ENCODE measurements at places on chromosomes 5 and 9.

GRCh38 chr9:36151316-36152210, 15.0 kb downstream of the GLIPR2 start:
- peak; percentile 82 for DNase-seq

DNA sequence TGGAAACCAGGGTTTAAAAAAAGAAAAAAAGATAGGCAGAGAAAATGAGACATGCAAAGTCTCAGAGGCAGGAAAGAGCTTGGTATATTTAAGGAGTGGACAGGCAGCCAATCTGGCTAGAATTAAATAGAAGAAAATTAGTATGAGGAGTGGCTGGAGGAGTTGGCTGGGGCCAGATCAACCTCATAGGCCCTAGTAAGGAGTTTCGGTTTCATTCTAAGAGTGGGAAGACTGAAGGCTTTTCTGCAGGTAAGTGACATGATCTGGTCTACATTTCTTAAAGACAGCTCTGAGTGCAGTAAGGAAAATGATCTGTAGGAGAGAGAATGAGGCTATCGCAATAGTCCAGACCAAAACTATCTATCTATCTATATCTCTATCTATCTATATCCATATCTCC, 27.5 kb downstream of the ADRB2 start:
- no peak for DNase-seq

DNA sequence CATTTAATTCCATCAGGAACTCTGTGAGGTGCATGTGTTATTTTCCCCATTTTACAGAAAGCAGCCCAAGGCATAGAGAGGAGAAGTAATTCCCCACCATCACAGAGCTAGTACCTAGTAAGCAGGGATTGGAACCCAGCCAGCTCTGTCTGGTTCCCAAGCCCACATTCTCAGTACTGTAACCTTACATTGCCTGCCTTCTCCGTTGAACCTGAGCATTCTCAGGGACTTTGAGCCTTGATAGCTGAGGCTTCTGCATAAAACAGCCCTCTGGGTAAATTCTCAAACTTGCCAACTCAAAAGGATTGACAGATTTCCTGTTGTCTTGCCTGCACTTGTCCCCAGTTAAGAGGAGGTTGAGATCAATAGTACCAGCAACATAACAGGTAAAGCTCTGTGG, 9.2 kb upstream of the GLE1 start:
- DNase-seq, result no peak

DNA sequence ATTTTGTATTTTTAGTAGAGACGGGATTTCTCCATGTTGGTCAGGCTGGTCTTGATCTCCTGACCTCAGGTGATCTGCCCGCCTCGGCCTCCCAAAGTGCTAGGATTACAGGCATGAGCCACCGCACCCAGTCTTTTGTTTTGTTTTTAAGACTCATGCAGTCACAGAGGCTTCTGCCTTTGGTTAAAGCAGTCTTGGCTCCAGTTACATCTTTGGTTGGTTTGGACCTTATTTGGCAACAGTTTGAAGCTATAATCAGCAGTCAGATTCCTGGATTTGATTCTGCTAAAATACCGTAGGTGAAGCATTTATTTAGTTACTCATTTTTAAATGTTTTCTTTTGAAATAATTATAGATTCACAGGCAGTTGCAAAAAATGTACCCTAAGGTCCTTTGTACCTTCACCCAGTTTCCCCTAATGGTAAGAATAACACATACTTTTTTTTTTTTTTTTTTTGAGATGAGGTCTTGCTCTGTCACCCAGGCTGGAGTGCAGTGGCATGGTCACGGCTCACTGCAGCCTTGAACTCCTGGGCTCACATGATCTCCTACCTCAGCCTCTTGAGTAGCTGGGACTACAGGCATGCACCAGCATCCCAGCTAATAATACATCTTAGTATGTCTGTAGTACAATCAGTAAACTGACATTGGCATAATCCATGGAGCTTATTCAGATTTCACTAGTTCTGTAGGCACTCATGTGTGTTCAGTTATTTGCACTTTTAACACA, 15.7 kb downstream of the USP20 start:
- DNase-seq, result peak; percentile 61

- peak; percentile 78 for DNase-seq
Observed at GRCh38 chr5:54844905-54845566, 140.4 kb downstream of the ESM1 start.

DNA sequence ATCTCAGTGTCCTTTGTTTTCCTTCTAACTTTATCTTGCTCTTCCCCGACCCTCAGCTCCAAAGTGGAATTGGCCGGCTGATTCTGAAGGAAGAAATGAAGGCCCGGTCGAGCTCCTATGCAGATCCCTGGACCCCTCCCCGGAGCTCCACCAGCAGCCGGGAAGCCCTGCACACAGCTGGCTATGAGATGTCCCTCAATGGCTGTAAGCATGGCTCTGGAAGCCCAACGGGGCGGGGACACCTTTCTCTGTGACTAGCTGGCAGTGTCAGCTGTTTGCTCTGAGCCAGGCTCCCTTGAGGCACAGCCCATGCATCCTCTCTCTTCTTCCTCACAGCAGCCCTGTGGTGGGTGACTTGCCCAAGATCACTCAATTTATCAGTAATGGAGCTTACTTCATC, 23.9 kb upstream of the AFAP1L1 start:
- no peak for DNase-seq

DNA sequence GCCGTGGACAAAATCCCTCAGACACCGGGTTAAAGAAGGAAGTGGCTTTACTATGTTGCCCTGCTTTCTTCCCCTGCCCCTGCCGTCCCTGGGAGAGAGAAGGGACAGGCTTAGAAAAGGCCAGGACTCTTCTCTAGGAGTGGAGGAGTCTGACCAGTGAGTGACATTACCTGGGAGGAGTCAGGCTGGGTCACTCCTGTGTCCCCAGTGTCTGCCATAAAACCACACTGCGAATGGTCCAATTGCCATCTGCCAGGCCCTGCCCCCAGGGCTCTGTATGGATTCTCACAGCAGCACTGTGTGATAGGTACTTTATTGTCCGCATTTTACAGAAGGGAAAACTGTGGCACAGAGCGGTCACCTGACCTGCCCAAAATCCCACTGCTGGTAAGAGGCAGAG, 31.3 kb upstream of the FUBP3 start:
- no peak for DNase-seq

DNA sequence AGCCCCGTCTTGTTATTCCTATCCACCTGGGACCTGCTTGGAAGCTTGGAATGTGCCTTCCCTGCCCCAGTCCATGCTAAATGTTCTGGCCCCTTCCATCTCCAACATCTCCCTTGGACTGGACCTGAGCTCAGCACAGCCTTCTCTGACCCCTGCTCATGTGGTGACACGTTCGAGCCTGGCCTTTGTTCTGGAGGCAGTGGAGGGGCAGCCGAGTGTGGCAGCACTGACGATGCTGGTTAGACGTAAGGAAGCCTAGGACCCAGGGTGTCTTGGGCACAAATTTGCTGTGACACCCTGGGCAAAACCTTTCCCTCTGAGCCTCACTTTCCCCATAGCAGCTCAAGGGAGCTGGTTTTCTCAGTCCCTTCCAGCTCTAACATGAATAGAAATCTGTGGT, 3.9 kb downstream of the SPACA9 start:
- DNase-seq, result no peak

DNA sequence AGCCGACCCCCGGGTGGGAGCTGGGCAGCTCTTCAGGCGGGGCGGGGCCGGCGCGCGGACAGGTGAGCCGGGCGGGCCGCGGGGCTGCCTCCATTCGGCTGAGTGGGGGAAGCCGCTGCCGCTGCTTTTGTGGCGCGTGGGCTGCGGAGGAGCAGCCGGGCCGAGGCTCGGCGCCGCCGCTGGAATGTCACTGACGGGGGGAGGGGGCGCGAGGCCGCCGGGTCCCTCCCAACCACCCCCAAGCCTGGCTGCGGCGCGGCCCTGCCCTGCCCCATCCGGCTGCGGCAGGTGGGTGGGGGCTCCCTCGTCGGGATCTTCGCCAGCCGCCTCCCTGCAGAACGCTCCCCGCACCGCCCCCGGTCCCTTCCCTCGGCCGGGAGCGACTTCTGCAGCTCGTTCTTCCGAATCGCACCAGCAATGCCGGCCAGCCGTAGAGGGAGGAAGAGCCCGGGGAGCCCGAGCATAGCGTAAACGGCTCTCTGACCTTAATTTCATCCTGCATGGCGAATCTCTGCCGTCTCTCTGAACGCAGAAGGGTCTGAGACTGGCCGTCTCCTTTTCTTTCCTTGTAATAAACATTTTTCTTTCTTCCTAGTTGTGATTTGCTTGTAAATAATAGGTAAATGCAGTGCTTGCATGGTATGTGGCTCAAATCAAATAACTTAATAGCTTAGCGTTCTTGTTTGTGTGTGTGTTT, 505 bp downstream of the SPTAN1 start:
- DNase-seq, result peak; percentile 25

DNA sequence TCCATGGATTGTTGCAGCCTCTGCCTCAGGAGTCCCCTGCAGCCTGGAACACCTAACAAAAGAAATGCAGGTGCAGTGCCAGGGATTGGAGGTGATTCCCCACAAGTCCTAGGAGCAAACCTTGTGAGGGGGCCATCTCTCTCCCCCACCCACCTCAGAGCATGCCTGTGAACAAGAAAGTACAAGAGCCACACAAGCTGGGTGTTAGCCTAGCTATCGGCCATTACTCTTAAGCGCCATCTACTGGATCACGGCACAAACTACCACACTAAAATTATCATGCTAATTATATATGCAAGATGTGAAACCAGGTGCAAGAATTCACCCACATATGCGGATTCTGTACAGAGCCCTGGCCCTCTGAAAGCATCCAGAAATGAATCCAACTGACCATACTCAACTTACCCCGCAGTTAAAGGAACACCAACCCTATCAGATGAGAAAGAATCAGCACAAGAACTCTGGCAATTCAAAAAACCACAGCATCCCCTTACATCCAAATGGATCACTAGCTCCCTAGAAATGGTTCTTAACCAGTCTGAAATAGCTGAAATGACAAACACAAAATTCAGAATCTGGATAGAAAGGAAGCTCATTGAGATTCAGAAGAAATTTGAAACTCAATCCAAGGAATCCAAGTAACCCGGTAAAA, 16.5 kb upstream of the PRSS3 start:
- DNase-seq, result peak; percentile 65

GRCh38 chr9:96156171-96156974, 145.6 kb downstream of the HSD17B3 start:
- DNase-seq, result no peak

DNA sequence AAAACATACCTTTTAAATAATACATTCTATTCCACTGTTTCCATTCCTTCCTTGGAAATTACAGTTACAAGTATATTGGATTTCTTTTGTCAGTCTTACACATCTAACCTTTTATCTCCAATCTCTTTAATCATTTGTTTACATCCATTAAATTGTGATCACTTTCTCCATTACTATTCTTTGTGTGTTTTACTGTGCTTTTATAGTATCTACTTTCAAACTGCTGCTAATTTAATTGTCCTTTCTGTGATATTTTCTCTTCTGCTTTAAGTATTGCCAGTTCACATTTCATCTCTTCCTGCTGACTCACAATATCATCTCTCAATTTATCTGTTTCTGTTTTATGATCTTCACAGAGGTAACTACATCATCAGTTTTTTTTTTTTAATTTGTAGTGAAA, 39.6 kb downstream of the AGTPBP1 start:
- no peak for DNase-seq

GRCh38 chr5:171310819-171311321, 1.8 kb downstream of the TLX3 start:
- no peak for DNase-seq

DNA sequence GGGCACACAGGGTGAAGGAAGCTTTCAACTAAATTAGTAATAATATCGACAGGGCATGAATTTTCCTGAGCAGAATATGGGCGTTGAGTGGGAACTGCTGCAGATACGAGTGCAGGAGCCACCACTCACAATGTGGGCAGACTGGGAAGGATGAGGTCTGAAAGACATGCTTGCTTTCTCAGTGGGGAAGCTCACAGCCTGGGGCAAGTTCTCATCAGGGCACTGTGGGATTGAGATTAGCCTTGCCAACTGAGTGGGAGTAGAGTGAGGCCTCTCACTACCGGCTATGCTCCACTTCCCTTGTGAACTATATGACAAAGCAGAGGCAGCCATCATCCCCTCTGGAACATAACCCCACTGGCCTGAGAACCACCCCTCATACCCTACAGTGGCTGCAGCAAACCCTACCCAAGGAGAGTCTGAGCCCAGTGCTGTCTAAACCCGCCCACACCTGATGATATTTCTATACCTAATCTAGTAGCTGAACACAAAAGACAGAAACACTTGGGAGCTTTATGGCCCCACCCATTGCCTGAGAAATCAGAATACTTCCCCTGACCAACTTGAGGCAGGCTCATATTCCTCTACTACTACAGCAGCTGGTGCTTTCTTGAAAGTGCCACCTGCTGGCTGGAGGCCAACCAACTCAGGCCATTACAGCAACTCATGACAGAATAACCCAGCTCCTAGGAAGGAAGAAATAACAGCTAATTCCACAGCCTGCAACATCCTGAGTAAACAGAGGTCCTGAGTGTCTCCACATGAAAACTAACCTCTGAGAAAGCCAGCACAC, 173.7 kb upstream of the SPEF2 start:
- no peak for DNase-seq

GRCh38 chr9:87885484-87886189, 3.0 kb downstream of the SPATA31E1 start:
- DNase-seq, result no peak

GRCh38 chr9:137516144-137516917, 33.9 kb downstream of the PNPLA7 start:
- no peak for DNase-seq

- DNase-seq, result no peak
Observed at GRCh38 chr5:173850659-173851058, 37.5 kb upstream of the CPEB4 start.

DNA sequence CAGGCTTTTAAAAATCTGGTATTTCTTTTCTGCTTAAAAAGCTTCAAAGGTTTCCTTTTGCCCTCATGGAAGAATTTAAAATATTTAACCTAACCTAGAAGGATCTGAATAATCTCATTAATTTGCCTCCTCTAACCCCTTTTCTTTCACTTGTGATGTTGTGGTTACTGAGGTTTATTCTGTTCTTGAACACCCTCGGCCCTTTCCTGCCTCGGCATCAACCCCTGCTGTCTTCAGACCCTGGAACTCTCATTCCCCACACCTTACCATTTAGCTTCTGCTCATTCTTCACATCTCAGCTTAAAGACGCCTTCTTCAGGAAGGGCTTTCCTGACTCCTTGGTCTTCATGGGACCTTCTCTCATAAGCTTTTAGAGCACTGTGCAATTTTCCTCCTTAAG, 131.4 kb upstream of the MAN2A1 start:
- no peak for DNase-seq

DNA sequence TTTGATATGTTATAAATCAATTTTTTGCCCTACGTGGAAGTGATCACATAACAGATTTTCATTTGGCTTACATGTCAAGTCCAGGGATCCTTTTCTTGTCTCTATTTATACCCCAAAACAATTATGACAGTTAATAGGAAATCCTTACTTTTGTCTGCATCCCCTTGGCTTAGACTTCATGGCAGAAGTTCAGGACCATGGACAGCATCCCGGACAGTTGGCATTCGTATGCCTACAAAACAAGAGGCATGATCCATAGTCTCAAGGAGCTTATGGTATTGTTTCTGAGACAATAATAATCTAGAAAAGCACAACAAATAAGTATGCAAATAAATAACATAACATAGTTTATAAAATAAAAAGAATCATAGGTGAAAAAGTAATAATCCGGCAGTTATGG, 214.3 kb upstream of the GRIA1 start:
- DNase-seq, result peak; percentile 39
